ENCODE measurements at places on chromosomes 13 and 19. TPM values are rescaled to one million over a fixed set of nuclear protein-coding genes. Genes with fewer than 3 reads are reported as not detected.

- DNase-seq, result no peak
Measured at GRCh38 chr19:38741670-38742069, 2.6 kb downstream of the CAPN12 start.

DNA sequence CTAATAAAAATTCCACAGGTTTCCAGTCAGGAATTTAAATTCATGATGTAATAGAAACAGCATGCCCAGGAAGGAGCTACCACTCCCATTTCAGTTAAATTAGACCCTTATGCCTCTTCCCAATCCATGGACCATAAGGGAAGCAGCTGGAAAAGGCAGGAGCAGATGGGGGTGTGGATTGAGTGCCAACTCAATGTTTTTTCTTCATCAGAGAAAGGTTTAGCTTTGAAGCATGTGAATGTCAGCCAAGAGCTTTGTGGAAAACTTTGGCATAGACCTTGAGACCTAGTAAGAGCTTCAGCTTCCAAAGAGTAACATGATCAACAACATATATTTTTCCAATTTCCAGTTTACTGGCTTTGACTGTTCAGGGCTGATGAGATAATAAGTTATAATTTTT lies 2139.9 kb downstream of the PCDH9 start:
- DNase-seq, result no peak

DNA sequence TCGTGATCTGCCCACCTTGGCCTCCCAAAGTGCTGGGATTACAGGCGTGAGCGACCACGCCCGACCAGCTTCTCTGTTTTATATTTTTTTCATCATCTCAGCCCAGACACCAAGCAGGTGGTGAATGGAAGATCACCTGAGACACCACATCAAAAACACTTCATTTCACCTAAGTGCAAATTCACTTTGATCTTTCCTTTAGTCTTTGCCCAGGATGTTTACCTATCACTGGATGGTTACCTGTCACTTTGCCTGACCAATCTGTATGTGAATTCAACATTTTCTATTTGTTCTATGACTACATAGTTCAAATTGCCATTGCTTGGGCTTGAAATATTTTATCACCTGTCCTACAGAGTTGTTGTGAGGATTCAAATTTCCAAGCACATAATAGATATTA lies 65.7 kb downstream of the PAN3 start:
- no peak for DNase-seq

DNA sequence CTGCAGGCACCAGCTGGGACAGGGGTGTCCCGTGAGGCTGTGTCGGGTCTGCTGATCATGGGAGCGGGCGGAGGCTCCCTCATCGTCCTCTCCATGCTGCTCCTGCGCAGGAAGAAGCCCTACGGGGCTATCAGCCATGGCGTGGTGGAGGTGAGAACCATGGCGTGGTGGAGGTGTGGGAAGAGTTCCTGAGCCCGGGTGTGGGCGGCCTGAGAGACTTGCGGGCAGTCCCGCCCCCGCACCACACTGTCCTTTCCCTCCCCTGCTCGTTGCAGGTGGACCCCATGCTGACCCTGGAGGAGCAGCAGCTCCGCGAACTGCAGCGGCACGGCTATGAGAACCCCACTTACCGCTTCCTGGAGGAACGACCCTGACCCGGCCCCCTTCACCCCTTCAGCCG lies 10.7 kb downstream of the APLP1 start:
- no peak for DNase-seq

Gene CPAMD8
- 0.63 TPM for polyA plus RNA-seq

DNA sequence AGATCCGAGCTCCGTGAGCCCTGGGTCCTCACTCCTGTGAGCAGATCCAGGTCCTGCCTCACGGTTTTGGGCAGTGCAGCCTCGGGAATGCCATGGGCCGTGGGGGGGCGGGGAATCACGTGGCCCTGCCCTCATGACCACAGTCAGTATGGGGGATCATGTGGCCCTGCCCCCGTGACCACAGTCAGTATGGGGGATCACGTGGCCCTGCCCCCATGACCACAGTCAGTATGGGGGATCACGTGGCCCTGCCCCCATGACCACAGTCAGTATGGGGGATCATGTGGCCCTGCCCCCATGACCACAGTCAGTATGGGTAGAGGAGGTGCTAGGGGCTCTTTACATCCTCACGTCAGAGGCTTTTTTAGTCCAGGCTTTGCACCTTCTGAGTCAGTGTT lies 64.3 kb upstream of the F7 start:
- no peak for DNase-seq

DNA sequence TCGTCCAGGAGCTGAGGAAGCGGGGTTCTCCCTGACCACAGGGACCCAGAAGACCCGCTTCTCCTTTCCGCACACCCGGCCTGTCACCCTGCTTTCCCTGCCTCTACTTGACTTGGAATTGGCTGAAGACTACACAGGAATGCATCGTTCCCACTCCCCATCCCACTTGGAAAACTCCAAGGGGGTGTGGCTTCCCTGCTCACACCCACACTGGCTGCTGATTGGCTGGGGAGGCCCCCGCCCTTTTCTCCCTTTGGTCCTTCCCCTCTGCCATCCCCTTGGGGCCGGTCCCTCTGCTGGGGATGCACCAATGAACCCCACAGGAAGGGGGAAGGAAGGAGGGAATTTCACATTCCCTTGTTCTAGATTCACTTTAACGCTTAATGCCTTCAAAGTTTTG lies 18.9 kb downstream of the VASP start:
- DNase-seq, result peak; percentile 55

DNA sequence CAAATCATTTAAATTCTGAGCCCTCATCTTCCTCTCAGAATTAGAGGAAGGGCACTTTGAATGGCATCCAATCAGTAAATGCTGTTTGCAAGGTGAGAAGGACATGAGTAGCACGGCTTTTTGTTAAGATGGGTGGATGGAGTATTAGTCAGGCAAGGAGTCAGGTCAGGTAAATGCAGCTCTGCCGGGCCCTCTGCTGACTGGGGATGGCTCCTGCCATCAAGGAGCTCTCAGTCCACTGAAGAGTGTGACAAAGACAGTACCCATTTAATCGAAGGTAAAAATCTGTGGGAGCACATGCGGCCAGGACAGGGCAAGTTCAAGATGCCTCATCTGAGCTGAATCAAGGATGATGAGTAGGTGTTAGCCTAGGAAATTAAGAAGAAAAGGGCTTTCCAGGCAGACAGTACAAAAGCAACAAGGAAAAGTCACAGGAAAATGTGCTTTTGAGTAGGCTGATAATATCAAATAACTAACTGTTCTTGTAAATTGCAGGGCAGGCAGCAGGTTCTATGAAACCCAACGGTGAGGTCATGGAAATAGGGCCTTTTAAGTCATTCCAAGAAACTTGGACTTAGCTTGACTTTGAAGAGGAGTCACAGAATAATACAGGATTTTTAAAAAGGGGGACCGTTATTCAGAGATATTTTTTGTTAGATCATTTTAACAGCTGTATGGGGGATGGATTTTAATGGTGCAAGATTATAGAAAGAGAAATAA lies 670.5 kb upstream of the ARGLU1 start:
- DNase-seq, result no peak

GRCh38 chr19:40417643-40417981 lies 4.4 kb upstream of the PRX start:
- no peak for DNase-seq

Gene HSD17B14
- polyA plus RNA-seq, result 4.5 TPM

- no peak for DNase-seq
Measured at GRCh38 chr13:113407103-113407530, 43.2 kb upstream of the GRTP1 start.

- no peak for DNase-seq
Measured at GRCh38 chr13:45473627-45474026, 8.9 kb downstream of the COG3 start.

- no peak for DNase-seq
Measured at GRCh38 chr13:19695428-19695827, 62.0 kb downstream of the MPHOSPH8 start.

Gene KCNN4
- 0.99 TPM for polyA plus RNA-seq

DNA sequence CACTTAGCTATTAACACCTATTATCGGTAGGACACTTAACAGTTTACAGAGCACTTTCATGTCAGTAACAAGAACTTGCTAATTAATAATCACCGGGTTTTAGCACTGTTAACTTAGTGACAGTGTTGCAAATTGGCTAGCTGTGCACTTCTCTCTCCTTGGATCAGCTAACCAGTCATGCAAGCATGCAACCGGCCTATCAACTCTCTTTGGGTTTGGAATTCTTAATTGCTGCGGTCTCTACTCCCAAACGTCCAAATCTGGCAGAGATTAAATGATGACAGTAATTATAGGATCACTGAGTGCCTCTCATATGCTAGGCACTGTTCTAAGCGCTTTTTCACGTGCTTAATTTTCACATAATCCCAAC lies 1.2 kb downstream of the EPS15L1 start:
- no peak for DNase-seq

DNA sequence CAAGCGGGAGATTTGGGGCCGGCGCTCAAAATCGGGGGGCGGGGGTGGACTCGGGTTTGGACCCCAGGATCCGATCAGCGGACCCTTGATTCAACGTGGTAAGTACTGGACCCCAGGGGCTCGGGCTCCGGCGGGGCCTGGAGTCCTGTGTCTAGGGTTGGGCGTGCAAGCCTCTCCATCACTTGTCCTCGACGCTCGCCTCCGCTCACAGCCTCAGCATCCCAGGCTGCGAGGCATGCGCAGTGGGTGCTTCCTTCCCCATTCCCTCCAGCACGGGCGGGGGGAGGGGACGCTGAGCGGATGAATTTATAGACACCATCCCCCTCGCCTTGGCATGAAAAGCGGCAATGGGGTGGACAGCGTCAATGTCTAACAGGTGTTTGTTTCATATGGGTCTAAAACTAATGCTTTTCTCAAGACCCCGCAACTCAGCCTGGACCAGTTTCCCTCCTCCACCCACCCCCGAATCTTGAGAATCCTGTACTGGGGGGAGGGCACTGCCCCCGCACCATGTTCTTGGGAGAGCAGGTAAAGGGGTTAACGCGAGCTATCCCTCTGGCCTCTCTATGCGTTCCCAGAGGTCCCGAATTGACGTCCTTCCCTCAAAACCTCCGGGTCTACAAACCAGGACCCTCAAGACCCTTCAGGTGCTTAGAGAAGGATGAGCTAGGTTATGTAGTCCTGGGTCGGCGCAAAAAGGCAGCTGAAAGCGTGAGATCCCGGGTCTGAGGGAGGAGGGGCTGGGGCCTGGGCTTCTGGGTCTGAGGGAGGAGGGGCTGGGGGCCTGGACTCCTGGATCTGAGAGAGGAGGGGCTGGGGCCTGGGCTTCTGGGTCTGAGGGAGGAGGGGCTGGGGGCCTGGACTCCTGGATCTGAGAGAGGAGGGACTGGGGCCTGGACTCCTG lies 579 bp downstream of the CPT1C start:
- peak; percentile 70 for DNase-seq

Gene ZNF575
- polyA plus RNA-seq, result 0.87 TPM

DNA sequence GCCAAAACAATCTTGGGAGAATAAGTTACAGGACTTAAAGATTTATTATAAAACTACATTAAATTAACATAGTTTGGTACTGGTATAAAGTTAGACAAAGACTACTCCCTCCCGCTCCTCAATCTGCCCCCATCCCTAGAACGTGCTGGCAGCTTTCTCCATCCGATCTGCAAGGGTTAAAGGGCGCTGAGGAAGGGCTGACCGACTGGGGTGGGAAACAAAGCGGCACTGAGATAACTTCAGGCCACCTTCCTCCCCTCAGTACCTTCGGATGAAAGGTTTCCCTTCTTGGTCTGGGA lies 790 bp upstream of the SUGT1 start:
- no peak for DNase-seq

DNA sequence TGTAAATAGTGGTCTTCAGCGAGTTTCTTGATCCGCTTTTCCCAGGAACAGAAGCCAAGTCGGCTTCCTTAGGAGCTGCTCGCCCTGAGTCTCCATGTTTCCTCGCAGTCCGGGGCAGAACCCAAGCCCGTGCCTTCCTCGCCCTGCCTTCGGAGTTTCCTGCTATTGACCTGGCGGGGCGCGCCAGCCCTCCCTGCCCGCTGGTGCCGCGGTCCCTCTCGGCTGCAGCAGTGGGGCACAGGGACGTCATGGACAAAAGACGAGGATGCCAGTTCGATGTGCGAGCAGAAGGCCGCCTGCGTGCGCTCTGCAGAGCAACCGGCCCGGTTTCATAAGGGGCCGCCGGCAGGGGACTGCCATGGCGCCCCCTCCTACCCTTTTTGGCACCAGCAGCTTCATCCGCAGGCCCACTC lies 156.6 kb downstream of the TM9SF2 start:
- DNase-seq, result no peak

Gene IRGC
- polyA plus RNA-seq, result not detected

DNA sequence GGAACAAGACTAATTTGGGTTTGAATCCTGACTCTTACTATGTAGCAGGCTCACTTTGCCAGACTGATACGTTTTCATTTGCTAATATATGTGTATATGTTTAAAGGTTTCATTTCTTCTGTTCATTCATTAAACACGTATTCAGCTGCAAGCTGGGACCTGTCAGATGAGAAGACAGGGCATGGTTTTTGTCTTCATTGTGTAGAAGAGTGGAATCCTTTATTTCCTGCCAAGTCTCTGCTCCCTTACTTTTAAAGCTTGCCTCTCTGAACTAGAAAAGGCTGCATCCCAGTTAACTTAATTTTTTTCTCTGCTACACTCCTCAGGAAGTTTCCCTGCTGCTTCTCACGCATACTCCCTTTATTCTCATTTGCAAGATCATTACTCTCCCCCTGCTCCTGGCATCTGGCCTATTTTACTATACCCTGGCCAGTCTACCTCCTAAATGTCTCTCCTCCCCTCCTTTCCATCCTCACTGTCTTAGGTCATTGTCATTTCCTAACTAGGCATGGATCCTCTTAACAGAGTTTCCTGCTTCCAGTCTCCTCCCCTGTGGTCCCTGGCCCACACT lies 141.0 kb upstream of the TMTC4 start:
- DNase-seq, result no peak

Gene CCDC106
- 13.6 TPM for polyA plus RNA-seq

GRCh38 chr19:49413348-49413747 lies 9.9 kb downstream of the PTH2 start:
- peak; percentile 31 for DNase-seq

DNA sequence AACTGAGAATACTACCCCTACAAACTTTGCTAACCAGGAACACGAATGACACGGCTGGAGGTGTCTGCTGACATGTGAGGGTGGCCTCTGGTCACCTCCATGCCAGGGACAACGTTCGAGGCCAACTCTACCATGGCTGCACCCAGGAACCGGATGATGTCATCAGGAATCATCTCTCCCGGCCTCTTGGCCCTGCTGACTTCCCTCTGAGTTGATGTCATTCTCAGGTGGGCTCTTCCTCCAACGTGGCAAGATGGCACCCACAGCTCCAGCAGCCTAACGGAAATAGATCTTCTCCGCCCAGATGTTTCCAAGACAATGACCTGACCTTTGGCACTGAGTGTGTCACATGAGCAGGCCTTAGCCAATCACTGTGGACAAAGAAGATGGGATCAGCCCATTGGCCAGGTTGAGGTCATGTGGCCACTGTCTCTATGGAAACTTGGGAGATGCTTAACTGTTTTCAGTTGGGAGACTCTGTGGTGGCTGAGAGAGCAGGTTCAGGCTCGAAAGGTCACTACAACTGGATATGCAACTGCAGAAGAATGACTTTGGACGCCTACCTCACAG lies 15.0 kb downstream of the MBD3L2B start:
- DNase-seq, result no peak

DNA sequence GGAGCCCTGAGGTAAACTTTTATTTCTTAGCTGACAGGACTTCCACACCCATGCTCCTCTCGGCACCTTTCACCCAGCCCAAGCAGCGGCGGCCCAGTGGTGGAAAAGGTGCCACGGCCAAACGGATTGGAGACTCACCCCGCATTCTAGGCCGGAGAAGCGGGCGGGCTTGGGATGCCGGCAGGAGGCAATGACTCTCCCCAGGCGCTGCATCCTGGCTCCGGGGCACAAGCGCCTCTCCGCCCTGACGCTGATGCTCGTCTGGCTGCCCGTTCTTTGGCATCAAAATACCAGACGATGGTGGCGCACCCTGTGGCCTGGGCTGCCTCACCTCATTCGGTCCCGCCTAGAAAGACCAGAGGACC lies 6.7 kb upstream of the ZNF606 start:
- no peak for DNase-seq
